ENCODE measurements at places on chromosomes 3 and 15. TPM values are rescaled to one million over a fixed set of nuclear protein-coding genes. Genes with fewer than 3 reads are reported as not detected.

DNA sequence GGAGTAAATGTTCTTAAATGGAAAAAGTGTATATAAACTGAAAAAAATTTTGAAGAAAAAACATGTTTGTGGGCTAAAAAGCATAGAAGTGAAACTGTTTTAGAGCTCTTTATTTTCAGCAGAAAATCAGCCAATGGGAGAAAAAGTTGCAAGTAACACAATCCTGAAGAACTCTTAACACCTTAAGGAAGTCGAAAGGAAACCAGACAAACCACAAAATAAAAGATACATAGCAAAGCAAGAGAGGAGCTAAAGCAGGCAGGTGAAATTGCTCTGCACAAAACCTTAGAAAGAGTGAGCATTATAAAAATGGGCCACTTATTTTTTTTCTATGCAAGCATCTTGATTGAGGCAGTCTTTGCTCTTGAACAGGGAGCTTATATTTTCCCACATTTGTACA lies 300.5 kb downstream of the RAP2B start:
- DNase-seq = no peak

- no peak for DNase-seq
These were observed 61.0 kb downstream of the GRM7 start for GRCh38 chr3:6921876-6922275.

DNA sequence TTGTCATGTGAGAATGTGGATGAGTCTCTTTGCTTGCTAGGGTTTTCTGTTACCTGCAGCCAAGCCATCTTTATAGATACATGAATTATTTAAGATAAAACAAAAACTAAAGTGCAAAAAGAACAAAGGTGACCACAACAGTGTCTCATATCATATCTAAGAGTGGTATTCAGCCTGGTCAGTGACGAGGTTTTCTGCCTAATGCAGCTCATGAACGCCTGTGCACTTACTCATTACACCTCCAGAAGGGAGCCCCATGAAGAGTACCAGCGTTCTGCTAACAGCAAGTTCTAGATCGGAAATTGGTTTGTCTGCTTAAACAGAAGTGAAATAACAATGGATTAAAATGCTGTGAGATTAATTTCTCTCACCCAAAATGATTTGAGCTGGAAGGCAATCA lies 19.2 kb downstream of the PXYLP1 start:
- DNase-seq = no peak

- DNase-seq = no peak
These were observed at the start of gene TMEM89 for GRCh38 chr3:48621461-48621869. TMEM89 (minus strand) TSS chr3:48621769; CDS start chr3:48621756, 13 bp downstream.

DNA sequence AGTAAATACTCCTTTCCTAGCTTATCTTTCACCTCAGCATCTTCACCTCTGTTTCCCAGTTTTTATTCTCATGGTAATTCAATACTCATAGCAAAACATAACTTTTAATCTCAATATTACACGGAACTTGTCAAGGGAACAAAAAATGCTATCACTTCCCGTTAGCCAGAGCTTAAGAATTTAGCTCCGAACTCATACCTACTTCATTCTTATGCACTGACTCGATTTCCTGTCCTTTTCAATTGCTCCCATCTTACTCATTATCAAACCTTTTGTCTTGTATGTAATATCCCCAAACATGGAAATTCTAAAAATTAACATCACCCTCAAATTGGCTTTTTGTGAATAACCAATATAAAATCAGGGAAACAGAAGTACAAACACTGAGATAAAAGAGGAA lies 28.2 kb downstream of the MYEF2 start:
- no peak for DNase-seq

POTEB2 gene
- total RNA-seq = not detected

Data from lower leg skin (tissue), 4 donors.